Muscle of arm (tissue), 14 donors: ENCODE measurements at places on chromosomes 7 and 10. TPM values are rescaled to one million over a fixed set of nuclear protein-coding genes. Genes with fewer than 3 reads are reported as not detected.
A peak's percentile ranks its signal among the peaks of the same experiment; 100 is the strongest.

DNA sequence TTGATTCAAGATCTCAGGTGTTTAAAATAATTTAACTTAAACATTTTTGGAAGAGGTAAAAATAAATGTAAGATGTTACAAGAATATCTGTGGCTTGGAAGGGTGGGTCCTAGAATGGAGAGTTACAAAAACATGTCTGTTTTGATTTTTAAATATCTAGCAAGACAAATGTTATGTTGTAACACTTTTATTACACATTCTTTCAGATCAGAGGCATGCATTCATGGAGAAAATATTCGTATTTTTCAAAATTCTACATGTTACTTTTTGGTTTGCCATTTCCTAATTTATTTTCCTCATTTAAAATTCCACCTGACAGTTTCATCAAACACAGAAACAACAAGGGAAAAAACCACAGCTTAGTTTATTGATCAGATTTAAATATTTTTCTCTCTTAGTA, 10.0 kb downstream of the WBP1L start:
- DNase-seq: no peak

DNA sequence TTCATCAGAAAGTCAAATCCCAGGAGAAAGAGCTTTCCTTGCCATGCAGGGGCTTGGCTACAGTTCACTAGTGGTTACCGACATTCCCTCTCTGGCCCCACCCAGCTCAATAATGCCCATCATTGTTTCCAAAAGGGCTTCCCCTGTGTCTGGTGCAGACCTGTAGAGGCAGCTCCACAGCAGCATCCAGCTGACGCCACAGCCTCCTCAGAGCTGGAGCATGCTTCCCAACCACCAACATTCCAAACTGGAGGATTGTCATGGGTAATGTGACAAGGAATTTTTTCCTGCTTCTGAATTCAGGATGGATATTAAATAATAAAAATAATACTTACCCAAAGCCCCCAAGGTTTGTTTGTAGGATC, 77.4 kb downstream of the ZNF365 start:
- no peak for DNase-seq

SCIN gene
- 0.39 TPM for polyA plus RNA-seq

GRCh38 chr7:133314084-133314483, 61.2 kb downstream of the EXOC4 start:
- no peak for DNase-seq

DNA sequence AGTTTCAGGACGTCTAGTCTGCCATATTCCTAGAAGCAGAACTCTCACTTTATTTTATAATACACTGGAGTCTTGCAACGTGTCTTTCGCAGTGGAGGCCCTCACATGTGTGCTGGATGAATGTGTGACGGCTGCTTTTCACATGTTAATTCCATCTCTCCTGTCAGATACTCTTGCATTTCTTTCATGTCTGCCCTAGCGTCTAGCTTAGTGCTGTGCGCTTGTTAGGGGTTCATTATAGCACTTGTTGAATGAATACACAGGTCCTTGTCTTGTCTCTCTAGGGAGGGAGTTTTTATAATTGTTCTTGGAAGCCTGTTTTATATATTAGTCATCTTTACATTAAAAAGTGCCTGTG, 94.4 kb downstream of the MAP3K8 start:
- no peak for DNase-seq

RELN gene
- polyA plus RNA-seq: 3.4 TPM

DNA sequence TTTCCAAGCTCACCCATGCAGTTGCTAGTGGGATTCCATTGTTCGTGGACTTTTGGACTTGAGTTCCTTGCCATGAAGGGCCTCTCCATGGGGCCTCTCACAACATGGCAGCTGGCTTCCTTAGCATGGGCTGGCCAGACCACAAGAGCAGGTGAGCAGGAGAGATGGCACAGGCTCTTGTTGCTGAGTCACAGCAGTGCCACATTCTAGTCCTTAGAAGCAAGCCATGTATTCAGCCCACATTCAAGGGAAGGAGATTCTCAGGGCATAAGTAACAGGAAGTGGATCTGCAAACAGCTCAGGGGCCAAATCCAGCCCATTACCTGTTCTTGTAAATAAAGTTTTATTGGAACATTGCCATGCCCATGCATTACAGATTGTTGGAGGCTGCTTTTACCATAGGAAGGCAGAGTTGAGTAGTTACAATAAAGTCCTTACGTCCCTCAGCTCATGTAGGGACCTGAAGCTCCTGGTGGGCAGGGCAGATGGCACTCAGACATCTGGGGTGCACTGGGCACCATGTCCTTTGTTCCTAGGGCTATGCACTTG, 481.5 kb upstream of the FOXK1 start:
- DNase-seq: no peak

GRCh38 chr10:84447701-84448400, 119.5 kb downstream of the CCSER2 start:
- DNase-seq: no peak

PTPRN2 gene
- 2.4 TPM for polyA plus RNA-seq

DNA sequence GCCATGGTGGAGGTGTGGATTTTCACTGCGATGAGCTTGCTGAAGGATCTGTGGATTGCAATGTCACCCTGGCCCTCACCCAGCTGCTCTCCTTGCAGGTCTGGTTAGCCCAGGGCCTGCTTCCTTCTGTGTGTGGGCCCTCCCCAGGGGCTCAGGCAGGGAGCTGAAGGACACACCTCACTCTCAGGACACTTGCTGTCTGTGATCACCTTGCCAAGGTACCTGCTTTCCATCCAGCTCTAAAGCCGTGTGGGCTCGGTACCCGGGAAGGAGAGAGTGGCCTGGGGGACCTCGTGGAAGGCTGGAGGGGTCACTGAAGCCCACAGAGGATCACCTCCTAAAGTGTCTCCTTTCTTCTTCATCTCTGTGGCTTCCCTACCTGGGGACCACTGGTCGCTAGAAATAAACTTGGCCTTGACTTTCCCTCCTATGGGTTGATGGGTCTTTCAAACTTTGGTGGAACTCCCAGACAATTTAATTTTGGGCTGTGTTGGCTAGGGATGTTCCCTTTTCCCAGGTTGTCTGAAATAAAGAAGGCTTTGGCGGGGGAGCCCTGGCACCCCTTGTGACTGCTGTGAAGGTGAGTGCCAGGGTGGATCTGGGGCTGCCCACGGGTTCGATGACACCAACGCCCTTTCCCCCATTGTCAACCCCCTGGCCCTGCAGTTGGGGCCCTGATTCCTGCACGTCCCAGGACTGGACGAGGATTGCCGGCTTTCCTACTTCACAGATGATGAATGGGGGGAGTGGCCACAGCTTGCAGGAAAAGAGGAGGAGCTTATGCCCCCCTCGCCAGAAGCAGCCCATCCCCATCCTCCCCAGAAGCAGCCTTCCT, 331.0 kb downstream of the ADARB2 start:
- no peak for DNase-seq

DNA sequence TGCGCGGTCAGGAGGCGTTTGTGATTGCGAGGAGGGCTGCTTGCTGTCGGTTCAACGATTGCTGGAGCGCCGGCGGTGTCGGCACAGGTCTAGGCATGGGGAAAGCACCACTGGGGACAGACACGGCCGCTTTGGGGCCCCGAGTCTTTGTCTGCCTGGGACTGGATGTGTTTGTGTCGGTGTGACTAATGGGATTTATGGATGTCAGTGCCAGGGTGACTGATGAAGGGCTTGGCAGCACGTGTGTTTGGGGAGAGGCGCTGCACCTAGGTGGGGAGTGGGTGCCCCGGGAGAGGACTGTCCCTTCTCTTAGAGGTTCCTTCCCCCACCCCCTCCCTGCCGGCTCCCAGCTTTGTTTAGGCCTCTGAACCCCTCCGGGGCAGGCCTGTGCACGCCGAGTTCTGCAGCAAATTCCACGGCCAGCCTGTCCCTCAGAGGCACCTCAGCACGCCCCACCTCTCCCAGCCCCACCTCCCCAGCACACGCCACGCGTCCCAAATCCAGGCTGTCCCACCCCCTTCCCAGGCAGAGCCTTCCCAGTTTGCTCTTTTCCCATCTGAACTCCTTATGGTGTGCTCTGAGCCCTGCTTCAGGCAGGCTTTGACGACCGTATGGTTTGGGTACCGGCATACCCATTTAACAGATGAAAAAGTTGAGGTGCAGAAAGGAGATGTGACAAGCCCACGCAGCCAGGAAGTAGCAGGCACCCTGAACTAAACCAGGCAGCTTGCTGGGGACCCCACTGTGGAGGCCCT, 6.4 kb upstream of the TNRC18 start:
- peak; percentile 57 for DNase-seq

DNA sequence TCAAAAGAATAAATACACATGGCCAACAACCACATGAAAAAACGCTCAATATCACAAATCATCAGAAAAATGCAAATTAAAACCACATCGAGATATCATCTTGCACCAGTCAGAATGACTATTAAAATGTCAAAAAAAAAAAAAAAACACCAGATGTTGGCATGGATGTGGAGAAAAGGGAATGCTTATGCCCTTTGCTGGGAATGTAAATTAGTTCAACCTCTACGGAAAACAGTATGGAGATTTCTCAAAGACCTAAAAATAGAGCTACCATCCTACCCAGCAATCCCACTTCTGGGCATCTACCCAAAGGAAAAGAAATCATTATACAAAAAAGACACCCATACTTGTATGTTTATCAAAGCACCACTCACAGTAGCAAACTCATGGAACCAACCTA, 45.0 kb upstream of the DIP2C start:
- no peak for DNase-seq

DNA sequence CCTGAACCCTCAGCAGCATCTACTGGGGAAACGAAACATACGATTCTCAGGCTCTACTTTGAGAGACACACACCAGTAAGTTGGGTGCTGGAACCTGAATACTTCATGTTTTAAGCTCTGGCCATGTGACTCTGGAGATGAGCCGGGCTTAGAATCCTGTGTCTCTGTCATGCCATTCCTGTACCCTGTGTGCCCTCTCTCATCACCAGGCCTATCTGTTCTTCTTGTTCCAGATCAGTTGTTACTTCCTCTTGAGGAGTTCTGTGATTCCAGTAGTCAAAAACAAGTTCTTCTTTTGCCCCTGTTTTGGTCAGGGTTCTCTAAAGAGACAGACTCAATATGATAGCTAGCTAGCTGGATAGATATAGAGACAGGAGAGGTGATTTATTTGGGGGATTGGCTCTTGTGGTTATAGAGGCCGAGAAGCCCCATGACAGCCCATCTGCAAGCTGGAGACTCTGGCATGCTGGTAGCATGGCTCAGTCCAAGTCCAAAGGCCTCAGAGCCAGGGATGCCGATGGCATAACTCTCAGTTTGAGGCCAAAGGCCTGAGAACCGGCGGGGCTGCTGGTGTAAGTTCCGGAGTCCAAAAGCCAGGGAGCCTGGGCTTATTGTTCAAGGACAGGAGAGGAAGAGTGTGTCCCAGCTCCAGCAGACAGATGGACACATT, 54.3 kb downstream of the CHN2 start:
- no peak for DNase-seq

ASZ1 gene
- polyA plus RNA-seq: not detected

- DNase-seq: no peak
These were observed 945 bp downstream of the ADD3 start for GRCh38 chr10:110008518-110009339.

DNA sequence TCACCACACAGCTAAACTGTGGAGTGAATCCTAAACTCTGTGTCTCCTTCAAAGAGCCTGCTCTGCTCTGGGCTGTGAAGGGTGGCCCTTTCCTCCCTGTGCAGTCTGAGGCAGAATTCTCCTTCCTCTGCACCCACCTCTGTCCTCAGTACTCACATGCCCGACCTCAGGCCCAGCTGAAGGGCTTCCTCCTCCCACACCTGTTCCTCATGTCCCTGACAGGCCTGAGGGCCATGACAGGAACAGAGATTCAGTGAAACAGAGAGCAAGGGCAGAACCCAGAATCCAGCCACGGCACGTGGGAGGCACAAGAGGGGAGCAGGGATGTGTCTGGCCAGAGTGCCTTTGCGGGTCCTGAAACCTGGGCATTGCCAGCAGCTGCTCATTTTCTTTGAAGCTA, 13.9 kb downstream of the CREB3L2 start:
- no peak for DNase-seq

PLEKHS1 gene
- not detected for polyA plus RNA-seq

DNA sequence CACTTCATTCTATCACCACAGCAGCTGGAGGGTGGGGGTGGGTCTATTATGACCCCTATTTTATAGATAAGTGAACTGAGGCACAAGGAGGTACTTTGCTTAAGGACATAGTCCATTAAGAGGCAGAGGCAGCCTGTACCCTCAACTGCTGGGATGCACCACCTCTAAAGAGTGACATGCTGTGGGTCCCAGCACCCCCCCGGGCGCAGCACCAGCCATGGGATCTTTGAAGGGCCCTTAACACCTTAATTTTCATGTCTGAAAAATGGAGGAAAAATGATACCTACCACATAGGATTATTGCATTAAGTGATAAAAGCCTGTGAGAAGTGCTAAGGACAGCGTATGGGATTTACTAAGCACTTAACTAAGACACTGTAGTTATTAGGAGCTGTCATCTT, 15.4 kb downstream of the ADCYAP1R1 start:
- no peak for DNase-seq

- no peak for DNase-seq
These were observed 62.0 kb downstream of the EPDR1 start for GRCh38 chr7:37982423-37982822.

- peak; percentile 92 for DNase-seq
These were observed 12.2 kb downstream of the CPA2 start for GRCh38 chr7:130278860-130279259.

DNA sequence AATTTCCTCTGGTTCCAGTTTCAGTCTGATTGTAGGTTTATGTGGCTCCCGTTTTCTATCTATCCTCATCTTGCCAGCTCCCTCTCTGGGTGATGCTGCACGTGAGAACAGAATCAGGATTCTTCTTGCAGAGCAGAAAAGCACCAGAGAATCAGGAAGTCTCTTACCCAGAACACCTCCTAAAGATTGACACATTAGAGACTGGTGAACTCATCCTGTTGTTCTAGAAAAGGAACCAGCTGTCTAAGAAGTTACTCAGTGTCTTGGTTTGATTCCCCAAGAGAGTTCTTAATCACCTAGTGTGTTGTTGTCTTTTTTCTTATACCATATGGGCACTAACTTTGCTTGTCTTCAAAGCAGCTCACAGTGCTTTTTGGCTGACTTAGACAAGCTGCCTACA, 152.4 kb downstream of the DGKI start:
- no peak for DNase-seq

DNA sequence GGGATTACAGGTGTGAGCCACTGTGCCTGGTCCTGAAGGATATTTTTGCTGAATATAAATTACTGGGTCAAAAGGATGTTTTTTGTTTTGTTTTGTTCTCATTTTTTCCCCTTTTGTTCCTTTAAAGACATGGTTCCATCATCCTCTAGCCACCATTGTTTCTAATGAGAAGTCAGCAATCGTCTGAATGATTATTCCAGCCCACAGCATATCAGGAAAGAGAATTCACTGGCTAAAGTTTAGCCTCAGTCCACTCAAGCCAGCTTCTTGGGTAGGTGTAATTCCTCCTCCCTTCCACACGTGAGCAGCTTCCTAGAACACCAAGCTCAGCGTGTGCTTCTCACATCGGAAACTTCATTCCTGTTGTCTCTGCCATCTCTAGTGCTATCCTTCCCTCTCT, 112.8 kb upstream of the INSIG1 start:
- no peak for DNase-seq

FAM180A gene
- 0.49 TPM for polyA plus RNA-seq

SPDYE2 gene
- 2.1 TPM for polyA plus RNA-seq

- DNase-seq: no peak
These were observed 24.9 kb downstream of the TECTB start for GRCh38 chr10:112308125-112308502.

LIPJ gene
- 0.05 TPM for polyA plus RNA-seq

CCDC172 gene
- polyA plus RNA-seq: not detected

POLR2J2 gene
- polyA plus RNA-seq: 1.7 TPM

- no peak for DNase-seq
These were observed 16.9 kb upstream of the CDK14 start for GRCh38 chr7:90579181-90579688.

ADAM12 gene
- 25.8 TPM for polyA plus RNA-seq
